ENCODE measurements at places on chromosomes 12 and 14. TPM values are rescaled to one million over a fixed set of nuclear protein-coding genes. Genes with fewer than 3 reads are reported as not detected.

LRP1-AS gene
- total RNA-seq = not detected

NANOG gene
- total RNA-seq = not detected

PRICKLE1 gene
- 16.3 TPM for total RNA-seq

WNT5B gene
- 0.51 TPM for total RNA-seq
